ENCODE measurements at places on chromosomes 2 and 18.

GRCh38 chr18:14939141-14939540 is 191.2 kb downstream of the ANKRD30B start:
- DNase-seq = no peak

- DNase-seq = no peak
Observed at GRCh38 chr2:14255135-14255820, 377.2 kb upstream of the LRATD1 start.

GRCh38 chr2:220057916-220058315 is 430.5 kb downstream of the SLC4A3 start:
- no peak for DNase-seq

DNA sequence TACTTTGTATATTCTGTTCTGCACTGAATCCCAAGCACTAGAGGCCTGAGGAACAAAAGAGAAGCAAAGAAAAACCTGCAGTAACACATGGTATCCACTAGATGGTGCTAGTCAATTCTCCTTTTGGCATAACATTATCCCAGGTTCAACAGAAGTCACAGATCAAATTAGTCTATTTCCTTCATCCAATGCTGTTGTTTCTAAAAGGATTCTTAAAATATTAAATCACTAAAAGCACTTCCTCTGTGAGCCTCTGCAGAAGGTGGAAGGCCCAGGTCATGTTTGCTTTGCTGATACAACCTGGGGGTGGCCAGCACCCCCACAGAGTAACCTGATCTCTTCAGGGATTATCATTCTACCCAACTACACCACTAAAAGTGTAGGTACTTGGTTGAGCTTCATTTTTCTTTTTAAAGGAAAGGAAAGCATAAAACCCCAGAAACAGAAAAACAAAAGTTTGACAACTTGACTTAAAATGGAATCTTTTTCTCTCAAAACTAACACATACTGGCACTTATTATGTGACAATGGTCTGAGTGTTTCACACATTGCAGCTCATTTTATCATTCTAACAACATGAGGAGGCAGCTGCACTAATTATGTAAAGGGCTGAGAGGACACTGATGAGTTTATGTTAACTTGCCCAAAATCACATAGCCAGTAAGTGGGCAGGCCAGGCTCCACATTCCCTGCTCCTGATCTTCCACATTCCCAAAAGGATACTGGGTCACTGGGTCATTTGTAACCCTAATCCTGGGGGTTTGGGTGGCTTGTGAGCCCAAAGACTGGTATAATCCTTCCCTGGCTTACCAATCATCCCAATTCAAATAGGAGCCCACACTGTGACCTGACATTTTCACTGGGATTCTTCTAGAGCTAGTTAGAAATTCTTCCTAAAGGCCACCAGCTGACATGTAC is 66.8 kb upstream of the DNER start:
- no peak for DNase-seq

DNA sequence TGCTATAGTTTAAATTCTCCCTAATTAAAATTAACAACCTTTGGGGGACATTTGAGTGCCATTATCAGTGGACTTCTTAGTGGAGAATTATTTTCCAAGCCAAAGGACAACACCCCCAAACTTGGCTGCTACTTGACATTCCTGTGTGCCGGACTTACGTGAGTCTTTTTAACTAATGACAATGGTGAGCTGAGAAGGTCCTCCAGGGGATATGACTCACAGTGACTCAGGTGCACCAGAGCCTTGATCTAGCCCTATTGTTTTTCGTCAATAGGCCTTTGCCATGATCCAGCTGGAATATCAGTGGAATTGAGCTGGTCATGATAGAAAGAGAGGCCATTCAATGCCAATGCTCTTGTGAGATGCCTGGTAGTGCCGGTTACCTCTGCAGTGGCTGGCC is 118.1 kb upstream of the CXCR4 start:
- no peak for DNase-seq

DNA sequence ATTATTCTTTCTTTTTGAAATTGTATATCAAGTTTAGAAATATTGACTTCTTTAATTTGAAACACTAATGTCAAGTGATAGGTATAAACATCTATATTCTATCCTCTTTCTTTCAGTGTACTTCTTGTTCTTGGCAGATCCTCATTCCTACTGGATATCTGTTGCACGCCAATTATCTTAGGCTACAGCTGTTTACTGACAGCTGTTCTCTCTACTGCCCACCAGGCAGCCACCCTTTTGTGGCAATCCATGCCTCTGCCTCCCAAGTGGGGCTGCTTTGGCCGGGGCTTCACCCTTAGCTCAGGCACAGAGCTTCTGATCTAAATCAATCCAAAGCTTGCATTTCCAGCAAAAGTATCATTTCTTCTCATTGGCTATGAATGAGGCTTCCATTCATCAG is 50.6 kb upstream of the ITSN2 start:
- DNase-seq = no peak

DNA sequence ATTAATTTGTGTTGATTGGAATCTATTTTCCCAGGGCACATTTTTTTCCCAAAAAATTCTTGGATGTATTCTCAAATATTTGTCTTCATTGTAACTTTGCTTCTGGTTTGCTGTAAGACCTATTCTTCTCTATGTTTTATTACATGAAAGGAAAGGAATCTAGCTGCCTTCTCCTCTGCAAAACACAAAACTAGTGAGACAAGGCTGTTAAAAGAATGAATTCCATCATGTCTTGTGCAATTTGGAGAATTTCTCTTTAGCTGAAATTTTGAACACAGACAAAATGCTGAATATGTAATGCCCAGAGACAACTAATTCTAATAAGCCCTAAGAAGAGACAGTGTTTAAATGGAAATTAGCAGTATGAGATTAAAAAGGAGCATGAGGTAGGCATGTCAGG is 275.9 kb downstream of the CDH20 start:
- DNase-seq = no peak

DNA sequence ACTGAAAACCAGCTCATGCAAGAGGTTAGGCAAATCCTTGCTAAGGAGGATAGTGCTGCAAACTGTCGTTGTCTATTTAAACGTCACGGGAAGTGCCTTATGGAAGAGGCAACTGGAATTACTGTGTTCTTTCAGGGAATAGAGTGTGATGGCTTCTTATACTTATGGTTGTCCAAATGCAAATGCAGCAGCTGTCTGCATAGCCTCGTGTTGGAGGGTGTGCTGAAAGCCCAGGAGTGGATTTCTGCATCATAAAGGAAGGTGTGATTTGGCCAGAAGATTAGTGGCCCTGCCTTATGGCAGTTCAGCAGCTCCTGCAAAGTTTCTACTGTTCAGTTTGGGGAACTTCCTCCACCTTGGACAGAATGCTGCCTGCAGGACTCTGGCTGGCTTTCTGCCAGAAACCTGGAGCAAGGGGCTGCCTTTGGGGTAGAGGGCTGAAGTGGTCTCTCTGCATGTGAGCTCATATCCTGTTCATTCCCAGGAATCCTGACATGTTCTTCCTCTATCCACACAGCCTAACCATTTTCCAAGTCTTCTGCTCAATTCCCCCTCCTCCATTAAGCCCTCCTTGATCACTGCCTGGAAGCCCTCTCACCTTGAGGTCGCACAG is 321.2 kb upstream of the CXCR4 start:
- no peak for DNase-seq

DNA sequence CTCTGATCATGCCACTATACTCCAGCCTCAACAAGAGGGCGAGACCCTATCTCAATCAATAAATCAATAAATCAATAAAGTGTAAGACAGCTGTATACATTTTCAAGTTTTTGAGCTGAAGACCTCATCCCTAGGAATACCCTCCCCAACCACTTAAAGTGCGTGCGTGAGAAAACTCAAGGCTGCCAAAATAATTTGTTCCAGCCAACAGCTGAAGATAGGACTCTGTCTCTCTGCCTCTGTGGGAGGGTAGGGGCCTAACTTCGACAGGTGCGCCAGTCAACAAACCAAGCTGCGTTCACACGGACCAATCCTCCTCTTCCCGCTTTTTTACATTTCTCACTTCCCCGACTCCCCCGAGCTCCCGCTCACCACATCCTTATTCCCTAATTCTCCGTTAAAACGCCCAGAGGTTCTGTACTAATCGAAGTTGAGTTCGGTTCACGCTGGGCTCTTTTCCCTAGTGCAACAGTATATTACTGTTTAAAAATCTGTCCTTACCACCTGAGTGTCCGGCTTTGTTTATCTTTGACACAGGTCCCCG is 618 bp downstream of the POLR2D start:
- no peak for DNase-seq

GRCh38 chr18:48140731-48141130 is 210.3 kb upstream of the SMAD2 start:
- DNase-seq = no peak

GRCh38 chr18:3321133-3321812 is 59.3 kb downstream of the MYL12B start:
- no peak for DNase-seq

DNA sequence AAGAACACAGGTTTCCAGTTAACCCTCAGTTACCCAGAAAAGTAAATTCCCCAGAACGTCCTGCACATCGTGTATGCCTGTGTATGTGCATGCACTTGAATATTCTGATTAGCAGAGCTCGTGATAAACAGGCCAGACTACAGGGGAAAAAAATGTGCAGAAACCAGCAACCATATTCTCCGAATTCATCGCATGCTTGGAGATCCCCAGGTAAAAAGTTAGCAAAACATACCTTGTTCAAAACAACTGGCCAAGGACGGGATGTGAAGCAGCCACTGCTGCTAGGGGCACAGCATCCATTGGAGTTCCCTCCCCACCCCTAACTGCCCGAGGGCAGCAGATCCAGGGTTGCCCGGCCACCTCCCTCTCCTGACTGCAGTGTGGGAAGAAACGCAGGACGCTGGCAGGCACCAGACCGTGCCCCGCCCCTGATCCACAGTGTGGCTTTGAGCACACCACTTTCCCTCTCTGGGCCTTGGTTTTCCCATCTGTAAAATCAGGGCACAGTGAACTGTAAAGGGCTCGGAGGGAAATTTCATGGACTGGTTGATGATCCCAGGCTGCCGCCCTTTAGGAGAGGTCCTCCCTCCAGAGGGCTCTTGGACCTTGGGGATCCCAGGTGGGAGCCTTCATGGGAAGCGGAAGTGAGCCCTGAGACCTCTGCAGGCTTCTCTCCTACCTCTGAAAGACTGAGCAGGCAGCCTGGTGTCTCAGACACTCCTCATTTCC is 11.9 kb upstream of the ARID5A start:
- no peak for DNase-seq

- no peak for DNase-seq
Observed at GRCh38 chr2:234450431-234451124, 46.3 kb downstream of the ARL4C start.

Measured in left lobe of liver (tissue), 2 donors.